ENCODE measurements at places on chromosomes 5 and 9.
A peak's percentile ranks its signal among the peaks of the same experiment; 100 is the strongest.

DNA sequence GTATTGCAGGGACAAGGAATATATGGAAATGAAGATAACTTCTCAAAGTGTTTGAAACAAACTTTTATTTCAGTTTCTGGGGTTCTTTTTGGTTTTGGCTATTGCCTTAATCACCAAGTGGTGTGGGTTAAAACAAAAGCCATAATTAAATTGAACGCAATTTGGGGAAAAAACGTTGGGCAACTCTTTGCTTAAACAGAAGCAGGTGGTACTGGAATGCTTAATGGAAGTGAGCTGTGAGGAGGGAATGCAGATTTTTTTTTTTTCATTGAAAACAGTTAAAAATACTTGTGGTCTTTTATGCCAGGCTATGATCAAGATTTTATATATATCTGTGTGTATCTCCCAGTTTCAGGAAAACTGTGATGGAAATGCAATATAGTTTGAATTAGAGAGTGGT is 195.7 kb upstream of the TUT7 start:
- DNase-seq = no peak

- no peak for DNase-seq
These were observed 7.8 kb upstream of the FOXI1 start for GRCh38 chr5:170097934-170098333.

DNA sequence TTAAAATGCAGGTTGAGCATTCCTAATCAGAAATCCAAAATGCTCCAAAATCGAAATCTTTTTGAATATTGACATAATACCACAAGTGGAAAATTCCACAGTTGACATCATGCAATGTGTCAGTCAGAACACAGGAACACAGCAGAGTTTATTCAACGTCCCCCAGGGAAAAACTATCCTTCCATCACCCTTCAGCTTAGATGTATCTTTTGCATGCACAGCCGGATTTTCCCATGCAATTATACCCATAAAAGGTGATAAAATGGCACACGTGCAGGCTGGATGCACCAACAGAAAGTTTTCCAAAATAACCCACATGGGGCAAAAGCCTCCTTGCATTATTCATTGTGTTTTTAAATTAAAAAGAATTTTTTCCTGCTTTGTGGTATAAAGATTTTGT is 71.2 kb downstream of the RAB24 start:
- DNase-seq = no peak

- no peak for DNase-seq
These were observed 2.2 kb downstream of the ABHD17B start for GRCh38 chr9:71908825-71909224.

DNA sequence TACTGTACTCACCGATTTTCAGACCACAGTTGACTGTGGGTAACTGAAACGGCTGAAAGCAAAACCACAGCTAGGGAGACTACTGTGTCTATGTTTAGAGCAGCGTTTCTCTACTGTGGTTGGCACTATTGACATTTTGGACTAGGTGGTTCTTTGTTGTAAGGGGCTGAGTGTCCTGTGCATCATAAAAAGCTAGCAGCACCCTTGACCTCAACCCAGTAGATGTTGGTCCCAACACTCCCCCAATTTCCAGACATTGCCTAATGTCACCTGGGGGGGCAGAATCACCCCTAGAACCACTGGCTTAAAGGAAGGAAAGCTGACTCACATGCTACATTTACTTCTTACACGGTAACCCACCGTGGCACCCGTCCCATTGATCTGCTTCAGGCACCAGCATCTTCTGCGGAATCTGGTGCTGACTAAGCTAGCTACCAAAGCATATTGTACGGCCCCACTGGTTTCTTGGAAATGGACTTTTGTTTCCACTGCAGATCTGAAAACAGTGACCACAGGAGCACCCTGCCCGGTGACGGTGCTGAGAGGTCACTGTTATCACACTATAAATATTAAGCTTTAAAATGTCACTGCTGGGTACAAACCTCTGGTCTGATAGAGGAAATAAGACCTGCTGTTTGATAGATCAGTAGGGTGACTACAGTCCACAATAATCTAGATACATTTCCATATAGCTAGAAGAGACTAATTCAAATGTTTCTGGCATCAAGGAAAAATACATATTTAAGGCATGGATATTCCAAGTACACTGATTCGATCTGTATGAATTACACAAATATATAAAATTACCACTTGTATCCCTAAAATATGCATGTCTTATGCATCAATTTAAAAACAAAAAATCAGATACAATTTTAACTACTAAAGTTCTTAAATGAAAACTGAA is 151.4 kb downstream of the HSD17B3 start:
- peak; percentile 39 for DNase-seq

DNA sequence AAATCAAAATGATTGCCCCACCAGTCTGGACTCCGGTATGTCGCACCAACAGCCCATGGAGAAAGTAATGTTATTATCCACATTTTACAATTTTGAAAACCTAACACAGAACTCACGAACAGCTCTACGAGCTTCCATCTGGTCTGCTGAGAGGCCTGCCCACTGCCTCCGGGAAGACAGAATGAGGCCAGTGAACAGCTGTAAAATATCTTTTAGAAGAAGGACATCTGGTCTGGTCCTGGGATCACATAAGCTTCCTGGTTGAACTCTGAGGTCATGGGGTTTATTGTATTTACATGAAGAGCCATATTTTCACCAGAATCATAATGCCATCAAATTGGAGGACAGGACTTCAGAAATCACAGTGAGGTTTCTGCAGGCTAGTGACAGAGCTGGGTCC is 89.0 kb downstream of the FRMD3 start:
- DNase-seq = no peak

DNA sequence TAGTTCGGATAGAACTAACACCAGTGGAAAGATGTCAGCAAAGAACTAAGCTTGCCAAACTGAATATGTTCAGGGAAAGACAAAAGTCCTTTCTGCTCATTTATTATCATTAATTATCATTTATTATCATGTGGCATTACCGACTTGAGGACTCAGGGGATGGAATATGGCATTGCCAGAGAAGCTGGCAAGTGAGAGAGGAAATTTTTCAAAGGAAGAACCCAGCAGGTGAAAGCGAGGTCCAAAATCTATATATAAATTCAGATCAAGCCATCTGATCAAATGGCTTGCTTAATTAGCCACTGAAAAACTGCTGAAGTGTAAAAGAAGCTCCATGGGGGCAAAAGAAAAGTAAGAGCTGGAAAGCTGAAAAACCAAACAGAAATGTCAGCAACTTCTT is 1049.6 kb upstream of the SEMA6A start:
- no peak for DNase-seq

DNA sequence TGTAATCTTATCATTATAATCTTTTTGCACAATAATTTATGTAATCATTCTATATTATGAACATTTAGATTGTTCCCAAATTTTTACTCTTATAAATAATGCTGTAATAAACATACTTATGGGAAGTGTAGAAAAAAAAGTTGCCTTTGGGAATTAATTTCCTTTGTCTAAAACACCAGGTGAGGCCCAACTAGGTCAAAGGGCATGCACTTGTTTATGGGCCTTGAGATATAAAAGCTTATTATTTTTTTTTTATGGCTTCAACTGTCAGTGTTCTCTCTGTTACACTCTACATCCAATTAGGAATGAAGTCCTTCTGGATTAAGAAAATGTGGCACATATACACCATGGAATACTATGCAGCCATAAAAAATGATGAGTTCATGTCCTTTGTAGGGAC is 6.5 kb upstream of the PRLR start:
- DNase-seq = no peak

- DNase-seq = no peak
These were observed 428.8 kb upstream of the CDH6 start for GRCh38 chr5:30764704-30765103.

GRCh38 chr5:160516696-160517530 is 95.3 kb downstream of the PTTG1 start:
- DNase-seq = no peak

- DNase-seq = no peak
These were observed 185.8 kb downstream of the DEPDC1B start for GRCh38 chr5:60514152-60514551.

GRCh38 chr5:147406636-147407035 is 103.2 kb downstream of the DPYSL3 start:
- DNase-seq = no peak

GRCh38 chr9:131738293-131739132 is 1.4 kb downstream of the RAPGEF1 start:
- DNase-seq = no peak

DNA sequence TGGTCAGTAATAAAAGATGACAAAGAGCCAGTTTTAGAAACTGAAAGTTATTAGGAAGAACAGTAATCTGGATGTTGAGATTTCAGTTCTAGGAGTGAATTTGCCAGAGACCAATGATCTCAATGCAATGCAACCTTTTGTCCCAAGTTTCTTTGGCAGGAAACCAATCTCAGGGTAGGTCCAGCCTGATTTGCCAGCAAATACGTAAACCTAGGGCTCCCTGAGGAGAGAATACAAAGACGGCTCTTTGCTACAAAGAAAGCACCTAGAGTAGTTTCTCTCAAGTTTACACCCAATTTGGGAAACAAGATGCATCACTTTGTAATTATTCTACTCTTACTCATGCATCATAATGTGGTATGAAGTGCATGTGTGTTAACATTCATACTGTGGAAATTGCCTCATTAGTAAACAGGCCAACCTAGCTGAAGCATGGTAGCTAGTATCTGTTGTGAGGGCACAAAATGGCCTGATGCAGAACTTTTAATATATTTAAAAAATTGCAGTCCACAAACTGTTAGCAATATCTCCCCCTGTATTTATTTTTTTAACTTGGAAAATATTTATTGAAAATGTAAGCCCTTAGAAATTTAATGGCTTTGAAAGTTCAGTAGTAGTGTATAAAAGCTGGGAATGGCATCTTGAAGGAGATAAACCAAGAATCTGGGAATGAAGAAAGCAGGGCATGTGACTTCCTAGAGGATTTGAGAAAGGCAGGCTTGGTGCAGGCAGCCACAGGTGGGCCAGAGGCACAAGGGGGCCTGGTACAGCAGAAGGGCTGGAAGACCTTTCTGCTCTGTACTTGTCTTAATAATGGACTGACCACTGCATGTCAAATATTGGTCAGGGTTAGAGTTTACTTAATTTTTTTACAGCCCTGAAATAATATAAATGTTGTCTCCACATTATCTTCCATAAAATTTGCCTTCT is 59.5 kb downstream of the MAST4 start:
- DNase-seq = no peak

DNA sequence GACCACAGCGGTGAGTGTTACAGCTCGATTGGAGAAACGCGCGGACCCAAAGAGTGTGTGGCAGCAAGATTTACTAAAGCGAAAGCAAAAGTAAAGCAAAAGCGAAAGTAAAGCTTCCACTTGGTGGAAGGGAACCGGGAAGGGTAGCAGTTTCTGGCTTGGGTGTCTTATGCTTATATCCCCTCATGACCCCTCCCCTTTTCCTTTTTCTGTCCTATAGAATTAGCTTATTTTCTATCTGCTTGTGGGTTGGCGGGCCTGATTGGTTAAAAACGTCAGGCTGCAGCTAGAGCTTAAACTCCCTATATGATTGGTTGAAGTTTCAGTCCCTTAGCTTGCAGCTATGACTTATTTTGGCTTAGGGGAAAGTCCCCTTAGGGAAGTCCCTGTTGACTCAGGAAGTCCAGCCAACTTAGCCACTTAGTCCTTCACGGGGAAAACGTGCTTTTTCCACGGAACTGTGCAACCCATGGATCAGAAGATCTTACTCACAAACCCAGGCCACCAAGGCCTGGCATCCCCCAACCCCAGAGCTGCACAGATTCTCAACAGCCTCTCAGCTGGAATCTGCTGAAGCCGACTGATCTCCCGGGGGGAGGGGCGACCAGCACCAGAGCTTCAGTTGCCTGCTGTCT is 114.2 kb upstream of the ADAMTS16 start:
- DNase-seq = no peak

GRCh38 chr5:172909931-172910502 is 49.2 kb upstream of the RPL26L1 start:
- no peak for DNase-seq

GRCh38 chr5:146440870-146441495 is 6.2 kb upstream of the TCERG1 start:
- no peak for DNase-seq

GRCh38 chr5:145792840-145793239 is 42.3 kb downstream of the PRELID2 start:
- no peak for DNase-seq

DNA sequence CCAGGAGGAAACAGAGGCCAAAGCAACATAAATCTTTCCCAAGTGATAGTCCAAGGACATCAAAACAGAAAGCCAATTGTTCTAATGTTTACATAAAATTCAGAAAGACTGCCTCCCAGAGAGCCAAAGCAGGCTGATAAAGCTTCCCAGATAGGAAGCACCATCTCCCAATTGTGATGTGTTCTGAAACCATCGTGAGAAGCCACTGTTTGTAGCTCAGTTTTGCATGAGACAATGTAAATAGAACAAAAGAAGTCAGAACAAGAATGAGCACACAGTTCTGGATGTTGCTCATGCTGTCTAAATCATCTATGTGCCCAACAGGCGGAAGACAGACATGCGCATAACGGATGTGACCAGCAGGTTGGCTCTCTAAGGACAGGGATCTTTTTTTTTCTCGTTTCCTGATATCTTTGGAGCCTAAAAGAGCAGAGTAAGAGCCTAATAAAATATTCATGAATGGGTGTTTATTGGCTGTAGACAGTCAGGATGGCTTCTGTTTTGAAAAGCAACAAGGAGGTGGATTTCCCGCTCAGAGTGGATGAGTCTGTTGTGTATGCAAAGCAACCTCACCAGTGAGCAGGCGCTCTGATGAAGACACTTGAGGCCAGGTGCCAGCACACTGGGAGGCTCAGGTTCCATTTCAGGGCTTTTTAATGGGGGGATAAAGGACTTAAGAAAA is 113.6 kb downstream of the GNA14 start:
- DNase-seq = no peak

- DNase-seq = no peak
These were observed 64.4 kb downstream of the ANXA1 start for GRCh38 chr9:73216100-73216499.

DNA sequence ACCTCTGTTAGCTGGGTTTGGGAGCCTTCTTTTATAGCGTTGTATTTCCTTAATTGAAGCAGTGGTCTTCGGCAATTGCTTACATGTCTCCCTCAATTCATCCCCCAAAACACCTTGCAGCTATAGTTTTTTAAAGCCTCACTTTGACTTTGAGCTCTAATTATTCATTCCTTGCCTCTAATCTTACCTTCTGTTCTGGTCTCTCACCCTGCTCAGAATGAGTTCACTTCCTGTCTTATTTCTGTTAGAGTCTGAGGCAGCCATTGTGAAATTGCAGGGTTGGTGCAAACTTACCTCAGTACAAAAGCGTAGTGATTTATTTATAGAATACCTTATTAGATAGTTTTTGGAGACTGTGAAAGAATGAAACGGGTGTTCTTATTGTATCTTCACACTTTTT is 35.0 kb downstream of the AOPEP start:
- no peak for DNase-seq

GRCh38 chr9:13241283-13241682 is 38.2 kb downstream of the MPDZ start:
- DNase-seq = no peak

- DNase-seq = no peak
These were observed 124.2 kb downstream of the GNA14 start for GRCh38 chr9:77523891-77524290.
